ENCODE measurements at places on chromosomes 12 and 14.

- no peak for DNase-seq
Observed at GRCh38 chr12:128531170-128531569, 264.2 kb downstream of the TMEM132C start.

GRCh38 chr14:20350282-20350681 lies 6.8 kb downstream of the PARP2 start:
- no peak for DNase-seq

GRCh38 chr14:53209370-53209769 lies 56.2 kb upstream of the DDHD1 start:
- no peak for DNase-seq

GRCh38 chr12:51893786-51894185 lies 5.9 kb downstream of the ANKRD33 start:
- DNase-seq = no peak

- DNase-seq = no peak
Observed at GRCh38 chr12:31589598-31589903, 1.4 kb downstream of the DENND5B start.

- no peak for DNase-seq
Observed at GRCh38 chr14:59352961-59353360, 112.2 kb downstream of the GPR135 start.

- DNase-seq = no peak
Observed at GRCh38 chr12:4320497-4320852, 538 bp upstream of the TIGAR start.
